Cardiac ventricle fibroblast (primary cell): ENCODE measurements at places on chromosomes 16 and 17. TPM values are rescaled to one million over a fixed set of nuclear protein-coding genes. Genes with fewer than 3 reads are reported as not detected.

KRT32 gene
- not detected in 2 replicates for total RNA-seq

KRT23 gene
- not detected in 2 replicates for total RNA-seq

CFAP20 gene
- 36.5 and 47.1 TPM in 2 replicates for total RNA-seq

PHAF1 gene
- 9.5 and 15.7 TPM in 2 replicates for total RNA-seq

MPP2 gene
- 7.1 and 7.6 TPM in 2 replicates for total RNA-seq

PRRT2 gene
- total RNA-seq, result 0.78 and 1.2 TPM in 2 replicates

BPTF gene
- 25.4 and 31.5 TPM in 2 replicates for total RNA-seq

ABCC11 gene
- 2.6 TPM in 1 of 2 replicates, not detected in the other for total RNA-seq

UNC119 gene
- total RNA-seq, result 23.6 and 27.8 TPM in 2 replicates

LONP2 gene
- total RNA-seq, result 36.8 and 40.4 TPM in 2 replicates

SLC35G6 gene
- not detected in 2 replicates for total RNA-seq

TMEM238L gene
- total RNA-seq, result not detected in 2 replicates

METTL9 gene
- 117 and 130 TPM in 2 replicates for total RNA-seq

CKLF gene
- 29.1 and 29.4 TPM in 2 replicates for total RNA-seq

OR1F1 gene
- not detected in 2 replicates for total RNA-seq

KRTAP4-4 gene
- total RNA-seq, result not detected in 2 replicates
